ENCODE measurements at places on chromosomes 1 and 21.

- peak; percentile 49 for DNase-seq
Measured at GRCh38 chr1:241749041-241749944, 97.2 kb downstream of the WDR64 start.

DNA sequence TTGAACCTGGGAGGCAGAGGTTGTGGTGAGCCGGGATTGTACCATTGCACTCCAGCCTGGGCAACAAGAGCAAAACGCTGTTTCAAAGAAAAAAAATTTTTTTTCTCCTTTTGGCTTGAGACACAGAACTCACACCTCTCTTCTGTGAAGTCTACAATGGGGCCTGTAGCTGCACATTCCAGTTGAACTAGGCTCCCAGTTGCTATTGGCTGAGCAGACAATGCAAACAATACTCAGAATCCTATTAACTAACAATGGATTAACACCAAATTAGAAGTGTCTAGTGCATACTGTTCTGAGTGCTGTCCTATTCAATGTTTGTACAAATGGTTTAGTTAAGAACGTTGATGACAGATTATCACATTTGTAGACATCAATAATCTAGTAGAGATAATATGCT is 17.6 kb upstream of the MCL1 start:
- no peak for DNase-seq

DNA sequence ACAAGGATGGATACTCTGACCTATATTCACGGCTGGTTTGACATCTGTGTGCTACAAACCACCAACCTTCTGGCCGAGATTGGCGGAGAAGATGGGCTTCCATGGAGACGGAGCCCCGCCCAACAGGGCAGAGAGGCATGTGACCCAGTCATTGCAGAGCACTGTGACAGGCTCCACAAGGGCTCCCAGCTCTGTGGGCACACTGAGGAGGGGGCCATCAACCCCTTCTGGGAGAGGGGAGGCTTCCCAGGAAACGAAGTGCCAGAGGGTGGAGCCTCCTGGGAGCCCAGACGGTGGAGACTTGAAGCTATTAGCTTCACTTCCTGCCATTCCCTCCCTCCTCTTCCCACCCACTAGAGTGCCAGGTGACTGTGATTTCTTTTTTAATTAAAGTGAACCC is 71.6 kb upstream of the IFFO2 start:
- no peak for DNase-seq

DNA sequence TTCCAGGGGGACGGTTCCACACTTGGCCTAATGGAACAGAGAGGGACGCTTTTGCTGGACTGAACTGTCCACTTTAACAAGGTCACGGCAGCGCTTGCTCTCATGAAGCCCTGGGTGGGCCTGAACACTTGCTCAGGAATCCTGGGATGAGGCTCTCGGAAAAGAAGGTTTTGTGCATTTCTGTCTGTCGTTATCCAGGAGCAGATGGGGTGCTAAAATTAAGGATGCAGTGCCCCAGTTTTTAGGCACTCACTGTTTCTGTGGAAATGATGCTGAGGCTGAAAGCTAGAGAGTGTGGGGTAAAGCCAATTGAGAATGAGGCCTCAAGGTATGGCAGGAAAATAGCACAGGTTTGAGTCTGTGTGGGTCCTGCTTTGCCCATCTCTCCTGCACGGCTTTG is 111.0 kb downstream of the DAB1 start:
- DNase-seq = no peak

GRCh38 chr1:25026730-25027450 is 96.8 kb upstream of the RUNX3 start:
- DNase-seq = no peak

DNA sequence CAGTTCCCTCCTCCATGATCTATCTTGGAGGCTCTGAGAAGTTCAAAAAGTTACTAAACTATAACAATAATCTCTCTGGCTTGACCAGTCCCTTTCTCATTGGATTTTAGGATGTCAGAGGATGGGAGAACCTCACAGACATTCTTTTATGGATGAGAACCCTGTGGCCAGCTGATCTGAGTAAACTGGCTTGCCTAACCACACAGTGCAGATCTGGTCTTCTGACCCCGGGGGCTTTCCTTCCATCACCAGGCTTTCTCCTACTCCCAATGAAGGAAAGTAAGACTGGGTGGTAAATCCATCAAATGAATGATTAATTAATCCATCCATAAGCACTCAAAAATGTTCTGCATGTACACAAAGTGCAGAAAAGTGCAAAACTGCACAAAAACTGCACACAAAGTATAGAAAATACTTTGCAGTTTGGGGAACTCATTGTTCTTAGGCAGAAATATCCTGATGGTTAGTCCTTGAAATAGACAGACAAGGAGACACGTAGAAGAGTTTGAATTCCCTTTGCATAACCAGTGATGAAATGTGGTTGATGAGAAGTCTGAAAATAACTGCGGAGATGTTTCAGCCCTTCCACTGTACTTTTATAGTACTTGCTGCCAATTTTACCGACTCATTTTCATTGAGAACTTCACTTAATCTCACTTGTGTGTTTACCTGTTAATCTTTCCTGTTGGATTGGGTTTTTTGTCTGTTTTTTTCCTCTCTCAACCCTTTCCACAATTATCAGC is 2.5 kb upstream of the F3 start:
- DNase-seq = peak; percentile 28

GRCh38 chr1:20903437-20903836 is 116.3 kb upstream of the HP1BP3 start:
- no peak for DNase-seq

DNA sequence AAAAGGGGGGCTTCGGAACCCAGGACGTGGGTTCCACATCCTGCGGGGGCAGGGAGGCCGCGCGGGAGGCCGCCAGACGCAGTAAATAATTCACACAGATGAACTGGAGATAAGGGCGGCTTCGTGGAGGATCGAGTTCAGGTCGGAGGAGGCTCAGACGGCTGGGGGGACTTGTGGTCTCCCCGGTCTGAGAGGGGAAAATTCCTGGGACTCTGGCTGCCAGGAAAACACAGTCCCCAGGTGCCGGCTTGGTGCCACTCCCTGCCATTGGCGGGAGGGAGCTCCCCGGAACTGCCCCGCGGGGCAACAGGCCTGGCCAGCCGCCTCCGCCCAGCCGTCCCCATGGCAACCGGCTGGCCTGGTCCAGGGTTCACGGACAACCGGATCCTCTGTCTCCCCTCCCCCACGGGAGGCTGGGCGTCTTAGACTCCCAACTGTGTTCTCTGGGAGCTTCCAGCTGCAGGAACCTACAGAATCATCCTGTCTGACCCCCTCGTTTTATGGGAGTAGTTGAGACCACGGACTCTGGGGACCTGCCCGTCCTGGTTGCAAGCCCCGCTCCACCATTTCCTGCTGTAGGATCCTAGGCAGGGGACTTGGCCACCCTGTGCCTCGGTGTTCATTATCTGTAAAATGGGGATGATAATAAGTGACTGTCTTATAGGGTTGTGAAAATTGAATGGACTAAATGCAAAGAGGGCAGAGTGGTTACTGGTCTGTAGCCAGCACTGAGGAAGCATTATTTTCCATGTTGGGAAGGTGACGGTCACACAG is 9.6 kb downstream of the CAMK2N1 start:
- DNase-seq = no peak

DNA sequence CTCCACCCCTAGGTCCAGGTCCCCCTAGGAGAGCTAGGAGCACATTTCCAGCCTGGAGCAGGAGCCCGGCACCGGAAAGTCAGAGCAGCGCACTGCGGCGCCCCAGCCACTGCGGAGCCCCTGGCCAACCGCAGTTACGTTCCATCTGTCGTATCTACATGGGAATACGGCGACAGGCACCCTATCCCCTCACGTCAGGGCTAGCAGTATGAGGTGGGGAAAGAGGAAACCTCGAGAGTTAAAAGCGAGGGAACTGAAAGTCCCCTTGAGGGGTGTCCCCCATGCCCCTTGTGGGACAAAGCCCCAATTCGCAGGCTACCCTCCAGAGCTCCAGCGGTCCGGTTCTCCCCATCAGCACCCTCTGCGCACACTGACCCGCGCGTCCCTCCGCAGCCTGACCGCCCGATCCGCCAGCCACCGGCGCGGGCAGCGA is 995 bp downstream of the COLGALT2 start:
- DNase-seq = no peak

DNA sequence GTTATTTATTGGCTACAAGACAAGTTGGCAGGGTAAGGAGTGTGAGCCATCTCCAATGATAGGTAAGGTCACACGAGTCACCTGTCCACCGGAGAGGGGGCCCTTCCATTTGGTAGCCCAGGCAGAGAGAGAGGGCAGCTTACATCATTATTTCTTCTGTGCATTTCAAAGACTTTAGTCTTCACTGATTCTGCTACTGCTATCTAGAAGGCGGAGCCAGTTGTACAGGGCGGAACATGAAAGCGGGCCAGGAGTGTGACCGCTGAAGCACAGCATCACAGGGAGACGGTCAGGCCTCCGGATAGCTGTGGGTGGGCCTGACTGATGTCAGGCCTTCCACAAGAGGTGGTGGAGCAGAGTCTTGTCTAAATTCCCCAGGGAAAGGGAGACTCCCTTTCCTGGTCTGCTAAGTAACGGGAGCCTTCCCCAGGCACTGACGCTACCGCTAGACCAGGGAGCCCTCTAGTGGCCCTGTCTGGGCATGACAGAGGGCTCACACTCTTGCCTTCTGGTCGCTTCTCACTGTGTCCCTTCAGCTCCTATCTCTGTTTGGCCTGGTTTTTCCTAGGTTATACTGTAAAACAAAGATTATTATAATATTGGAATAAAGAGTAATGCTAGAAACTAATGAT is 36.7 kb downstream of the ZNF695 start:
- DNase-seq = peak; percentile 20

- DNase-seq = no peak
Measured at GRCh38 chr1:167927046-167927754, 9.3 kb upstream of the DCAF6 start.

- DNase-seq = no peak
Measured at GRCh38 chr1:210558302-210558701, 229.6 kb downstream of the HHAT start.

DNA sequence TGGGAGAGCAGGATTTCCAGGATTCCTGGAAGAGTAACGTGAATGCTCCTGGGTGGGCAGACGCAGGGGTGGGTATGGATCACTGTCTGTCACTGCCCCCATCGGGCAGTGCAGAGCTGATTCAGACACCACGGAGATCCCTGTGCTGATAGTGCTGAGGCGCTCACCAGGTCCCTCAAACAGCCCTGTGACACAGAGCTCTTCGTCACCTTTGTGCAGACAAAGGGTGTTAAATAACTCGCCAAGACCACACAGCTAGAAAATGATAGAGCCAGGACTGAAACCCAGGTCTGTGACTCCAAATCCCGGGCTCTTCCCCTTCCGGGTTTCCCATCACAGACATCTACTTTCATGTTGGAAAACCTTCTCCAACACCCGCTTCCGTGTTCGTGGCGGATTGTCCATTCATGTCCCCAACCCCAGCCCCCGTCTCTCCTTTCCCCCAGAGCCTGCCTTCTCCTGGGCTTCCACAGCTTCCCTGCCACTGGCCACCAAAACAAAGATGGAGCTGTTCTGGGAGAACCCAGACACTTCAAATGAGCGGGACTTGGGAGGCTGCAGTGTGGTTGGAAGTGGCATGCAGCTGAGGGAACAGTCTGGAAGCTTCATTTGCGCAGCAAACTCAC is 2.6 kb downstream of the EFHD2 start:
- no peak for DNase-seq

- no peak for DNase-seq
Measured at GRCh38 chr1:95116580-95117206, 462 bp upstream of the TLCD4 start.

GRCh38 chr1:85359874-85360721 is 83.7 kb upstream of the BCL10 start:
- DNase-seq = peak; percentile 34

DNA sequence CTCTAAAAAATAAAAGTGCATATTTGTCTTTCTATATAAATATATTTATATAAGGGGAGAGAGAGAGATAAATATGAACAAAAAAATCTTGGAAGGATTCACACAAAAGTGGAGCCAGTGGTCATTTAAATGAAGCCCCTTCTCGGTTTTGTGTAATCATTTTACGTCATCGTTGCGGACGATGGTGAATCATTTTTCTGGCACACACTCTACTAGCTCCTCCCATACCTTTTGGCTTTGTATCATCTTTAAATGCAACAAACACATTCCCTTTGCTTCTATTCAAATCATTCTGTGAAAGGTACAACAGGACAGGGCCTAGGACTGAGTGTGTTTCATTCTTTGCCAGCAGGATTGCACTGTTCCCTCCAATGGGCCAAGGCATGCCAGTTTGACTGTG is 186.8 kb downstream of the TGFB2 start:
- DNase-seq = no peak

- no peak for DNase-seq
Measured at GRCh38 chr1:79817031-79817560, 810.6 kb upstream of the ADGRL4 start.

DNA sequence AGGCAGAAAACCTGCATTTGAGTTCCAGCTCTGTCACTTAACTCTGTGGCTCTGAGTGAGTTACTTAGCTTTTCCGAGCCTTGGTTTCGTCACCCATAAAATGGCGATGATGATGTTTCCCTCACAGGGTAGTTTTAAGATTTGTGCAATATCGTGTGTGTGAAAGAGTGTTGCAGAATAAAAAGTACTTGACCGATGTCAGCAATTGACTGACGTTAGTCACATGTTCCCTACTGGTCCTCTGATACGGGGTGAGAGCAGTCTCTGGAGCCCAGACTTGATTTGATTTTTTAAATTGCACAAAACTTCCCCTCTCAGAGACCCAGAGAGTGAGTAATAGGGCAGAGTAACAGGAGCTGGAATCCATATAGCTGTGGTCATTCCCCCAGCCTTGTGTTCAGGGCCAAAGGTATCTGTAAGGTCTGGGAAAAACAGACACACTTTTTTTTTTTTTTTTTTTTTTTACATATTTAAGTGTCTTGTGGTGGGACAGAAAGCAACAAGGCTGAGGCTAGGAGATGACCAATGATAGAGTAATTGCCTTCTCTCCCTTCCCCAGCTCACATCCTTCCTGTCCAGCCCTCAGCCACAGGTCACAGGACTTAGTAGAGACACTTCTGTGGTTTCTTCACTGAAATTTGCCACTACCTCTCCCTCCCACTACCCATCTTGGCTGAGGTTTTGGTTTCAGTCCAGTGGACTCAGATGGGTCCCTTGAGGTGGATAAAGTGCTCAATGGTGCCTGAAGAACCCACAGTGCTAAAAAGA is 2.0 kb downstream of the FCER1G start:
- peak; percentile 81 for DNase-seq

DNA sequence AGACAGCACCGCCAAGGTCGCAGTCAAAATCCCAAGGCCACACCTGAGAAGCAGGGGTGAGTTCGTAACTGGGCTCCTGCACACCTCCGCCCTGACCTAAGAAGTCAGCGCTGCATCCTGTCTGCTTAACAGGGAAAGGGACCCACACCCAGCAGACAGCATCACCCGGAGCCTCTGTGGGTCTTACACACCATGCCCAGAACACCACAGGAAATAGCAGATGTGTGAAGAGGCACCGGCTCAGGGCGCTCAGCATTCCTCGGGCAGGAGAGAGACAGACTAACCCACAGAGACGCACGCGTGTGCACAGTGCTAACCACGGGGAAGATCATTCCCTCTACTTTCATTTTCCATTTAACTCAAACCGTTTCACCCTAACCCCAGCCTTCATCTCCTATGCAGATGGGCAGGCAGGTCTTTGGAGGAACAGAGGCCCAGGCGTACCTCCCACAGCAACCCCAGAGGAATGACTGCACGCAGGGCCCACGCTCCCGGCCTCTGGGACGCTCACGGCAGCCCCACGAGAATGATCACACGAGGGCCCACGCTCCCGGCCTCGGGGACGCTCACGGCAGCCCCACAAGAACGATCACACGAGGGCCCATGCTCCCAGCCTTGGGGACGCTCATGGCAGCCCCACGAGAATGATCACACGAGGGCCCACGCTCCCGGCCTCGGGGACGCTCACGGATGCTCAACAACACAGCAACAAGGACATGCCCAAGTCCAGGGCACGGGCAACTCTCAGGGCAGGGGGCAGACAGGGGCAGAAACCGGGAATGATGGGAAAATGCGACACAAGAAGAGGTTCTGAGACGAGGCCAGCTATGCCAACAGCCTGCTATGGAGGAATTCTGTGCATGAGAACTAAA is 20.9 kb downstream of the POFUT2 start:
- no peak for DNase-seq

Data from stromal cell of bone marrow (primary cell).